ENCODE measurements at places on chromosomes 12 and 14.

GRCh38 chr14:96627386-96627785, 125.2 kb downstream of the PAPOLA start:
- DNase-seq = no peak

DNA sequence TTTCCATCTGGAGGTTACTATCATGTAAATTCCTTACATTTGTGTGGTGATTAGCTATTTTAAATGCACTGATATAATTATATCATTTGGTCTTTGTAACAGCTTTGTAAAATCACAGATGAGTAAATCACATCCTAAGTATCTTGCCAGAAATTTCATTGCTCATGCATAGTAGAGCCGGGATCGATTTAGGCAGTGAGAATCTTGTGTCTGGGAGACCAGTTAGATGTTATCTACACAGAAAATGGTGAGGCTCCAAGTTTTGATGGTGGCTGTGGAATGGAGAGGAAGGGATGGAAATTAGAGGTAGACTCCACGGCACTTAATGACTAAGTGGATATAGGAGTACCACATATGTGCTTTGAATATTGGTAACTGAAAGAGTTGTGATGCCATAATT, 156.3 kb downstream of the MSRB3 start:
- DNase-seq = no peak

DNA sequence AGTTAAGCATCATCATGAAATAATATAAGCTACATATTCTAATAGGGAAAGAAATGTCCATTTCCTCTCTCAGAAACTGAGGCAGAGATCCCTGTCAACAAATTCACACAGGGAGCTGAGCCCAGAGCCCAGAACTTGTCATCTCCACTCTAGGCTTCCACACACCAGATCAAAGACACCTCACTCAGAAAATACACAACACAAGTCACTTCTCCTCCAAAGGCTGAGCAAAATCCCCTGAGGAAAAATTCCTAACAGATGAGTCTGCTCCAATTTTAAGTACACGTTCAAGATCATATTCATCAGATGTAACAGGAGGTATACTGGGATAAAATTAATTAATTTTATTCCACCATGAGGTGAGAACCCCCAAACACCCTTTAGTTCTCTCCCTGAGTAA, 227.3 kb downstream of the DPF3 start:
- no peak for DNase-seq

- no peak for DNase-seq
Observed at GRCh38 chr12:33304176-33304575, 135.4 kb downstream of the SYT10 start.

- DNase-seq = no peak
Observed at GRCh38 chr12:115570069-115570777, 707.3 kb downstream of the MED13L start.

DNA sequence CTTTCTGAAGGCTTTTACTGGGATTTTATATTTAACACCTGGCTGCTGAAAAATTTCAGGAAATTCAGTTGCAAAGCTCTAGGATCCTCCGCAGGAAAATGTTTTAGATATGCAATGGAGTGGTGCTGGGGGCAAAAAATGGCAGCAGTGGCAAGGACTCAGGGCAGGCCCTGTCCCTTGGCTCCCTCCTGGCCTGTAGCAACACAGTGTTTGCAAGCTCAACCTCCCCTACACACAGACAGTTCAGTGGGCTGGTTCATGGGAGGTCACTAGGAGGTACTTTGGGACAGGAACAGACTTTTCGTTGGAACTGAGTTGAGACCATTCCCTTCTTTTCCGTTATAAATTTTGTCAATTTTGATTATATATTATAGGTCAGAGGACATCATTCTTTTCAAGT, 270.4 kb downstream of the ADAMTS20 start:
- DNase-seq = no peak
